Heart left ventricle (tissue), 16 donors: ENCODE measurements at places on chromosomes 5 and 9.

- DNase-seq = no peak
Measured at GRCh38 chr9:13707612-13708576, 428.4 kb upstream of the MPDZ start.

DNA sequence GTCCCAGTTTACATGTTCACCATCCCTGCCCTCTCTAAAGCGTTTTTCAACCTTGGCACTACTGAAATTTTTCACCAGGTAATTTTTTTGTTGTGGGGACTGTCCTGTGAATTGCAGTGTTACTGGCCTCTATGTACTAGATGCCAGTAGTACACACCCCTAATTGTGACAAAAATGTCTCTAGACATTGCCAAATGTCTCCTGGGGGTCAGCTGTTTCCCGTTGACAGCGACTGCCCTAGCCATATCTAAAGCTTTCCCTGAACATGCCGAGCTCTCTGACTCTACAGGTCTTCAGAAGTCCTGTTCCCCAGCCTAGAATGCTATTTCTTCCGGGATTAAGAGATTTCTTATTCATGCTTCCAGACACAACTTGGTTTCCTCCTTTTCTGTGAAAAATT is 235.3 kb downstream of the ZSWIM6 start:
- DNase-seq = no peak

DNA sequence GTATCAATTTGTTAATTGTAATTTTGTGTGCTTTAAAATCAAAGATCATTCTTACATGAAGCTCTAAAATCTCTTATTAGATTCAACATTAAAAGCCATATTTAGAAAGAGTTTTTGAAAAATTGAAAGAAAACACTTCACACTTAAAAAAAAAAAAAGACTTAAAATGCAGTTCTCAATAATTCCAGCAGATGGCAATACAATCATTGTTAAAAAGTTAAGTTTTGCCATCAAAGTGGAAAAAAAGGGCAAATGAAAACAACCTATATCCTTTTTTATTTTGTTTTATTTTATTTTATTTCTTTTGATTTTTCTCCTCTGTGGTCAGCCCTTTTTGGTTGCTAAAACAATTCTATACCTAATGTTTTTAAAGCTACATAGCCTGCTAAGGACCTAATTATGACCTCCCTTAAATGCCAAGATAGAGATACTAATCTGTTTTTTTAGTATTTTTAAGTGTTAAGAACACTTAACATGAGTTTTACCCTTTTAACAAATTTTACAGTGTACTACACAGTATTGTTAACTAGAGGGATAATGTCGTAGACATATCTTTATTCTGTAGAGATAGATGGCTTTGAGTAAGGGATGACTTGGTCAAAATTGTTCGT is 154.2 kb upstream of the DAB2 start:
- DNase-seq = no peak

DNA sequence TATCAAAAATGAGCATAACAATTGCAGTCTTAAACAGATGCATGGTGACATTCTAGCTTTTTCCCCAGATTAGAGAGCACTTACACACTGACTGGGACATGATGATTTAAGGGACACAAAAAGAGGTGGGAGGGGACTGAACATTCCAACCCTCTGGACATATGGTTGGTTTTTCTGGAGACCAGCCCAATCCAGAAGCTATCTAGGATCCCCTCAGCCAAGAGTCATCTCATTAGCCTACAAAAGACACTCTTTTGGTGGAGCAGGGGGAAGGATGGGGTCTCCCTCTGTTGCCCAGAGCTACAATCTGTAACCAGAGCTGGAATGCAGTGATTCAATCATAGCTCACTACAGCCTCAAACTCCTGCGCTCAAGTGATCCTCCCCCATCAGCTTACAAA is 97.3 kb upstream of the IQGAP2 start:
- no peak for DNase-seq

DNA sequence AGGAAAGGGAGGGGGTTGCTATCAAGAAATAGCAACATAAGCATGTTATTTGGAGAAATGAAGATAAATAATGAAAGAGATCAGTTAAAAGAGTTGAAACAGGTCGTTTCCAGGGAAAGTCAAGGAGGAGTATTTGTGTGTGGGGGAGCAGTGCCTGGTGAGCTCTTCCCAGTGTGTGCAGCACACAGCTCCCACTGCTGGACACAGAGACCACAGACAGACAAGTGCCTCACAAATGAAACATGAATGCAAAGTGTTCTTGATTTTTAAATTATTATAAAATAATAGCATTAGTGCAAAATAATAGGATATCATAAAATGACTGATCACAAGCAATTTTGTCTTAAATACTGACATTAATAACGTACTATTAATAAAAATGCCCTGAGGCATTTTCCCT is 40.8 kb downstream of the LIFR start:
- DNase-seq = no peak

GRCh38 chr9:74729136-74729695 is 158.5 kb downstream of the TRPM6 start:
- no peak for DNase-seq

GRCh38 chr9:32350682-32351081 is 33.8 kb upstream of the ACO1 start:
- no peak for DNase-seq

GRCh38 chr5:61019642-61020041 is 74.6 kb downstream of the NDUFAF2 start:
- no peak for DNase-seq

DNA sequence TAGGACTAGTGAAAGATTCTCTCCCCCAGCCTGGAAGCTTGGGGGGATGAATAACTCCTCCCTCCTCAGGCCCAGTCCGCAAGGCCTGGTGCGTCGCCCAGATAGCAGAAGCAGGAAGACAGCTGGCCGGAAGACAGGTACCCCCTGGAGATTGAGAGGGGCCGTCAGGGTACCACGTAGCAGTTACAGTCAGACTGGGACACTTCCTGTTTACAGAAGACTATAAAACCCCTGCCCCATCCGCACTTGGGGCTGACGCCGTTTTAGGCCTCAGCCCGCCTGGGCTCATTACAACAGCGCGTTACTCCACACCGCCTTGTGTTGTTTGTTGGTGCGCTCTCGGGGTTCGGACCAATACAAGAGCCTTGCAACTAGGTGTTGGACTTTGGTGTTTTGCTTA is 15.4 kb downstream of the SEMA6A start:
- DNase-seq = no peak

- DNase-seq = no peak
Measured at GRCh38 chr9:24545285-24545684, 412 bp downstream of the IZUMO3 start.
